ENCODE measurements at places on chromosomes 4 and X. TPM values are rescaled to one million over a fixed set of nuclear protein-coding genes. Genes with fewer than 3 reads are reported as not detected.

The EDA2R gene
- total RNA-seq: 4.0 TPM

The TIGD4 gene
- 0.24 TPM for total RNA-seq

The NAP1L2 gene
- total RNA-seq: not detected

The USP51 gene
- 0.65 TPM for total RNA-seq

The NSD2 gene
- total RNA-seq: 27.1 TPM

The TREX2 gene
- not detected for total RNA-seq

The MAGEA10 gene
- total RNA-seq: not detected

The DCAF8L2 gene
- not detected for total RNA-seq

The MAGEA11 gene
- not detected for total RNA-seq

The TTC29 gene
- 0.26 TPM for total RNA-seq

The EDNRA gene
- 14.9 TPM for total RNA-seq

The PLK4 gene
- total RNA-seq: 10.9 TPM

The RAB9B gene
- not detected for total RNA-seq

The ANK2 gene
- total RNA-seq: 8.9 TPM

The CISD2 gene
- total RNA-seq: 27.9 TPM

Measured in epithelial cell of alveolus of lung (primary cell).